ENCODE measurements at places on chromosomes 5 and 9.

GRCh38 chr9:27847380-27847779, 274.1 kb upstream of the C9orf72 start:
- no peak for DNase-seq

DNA sequence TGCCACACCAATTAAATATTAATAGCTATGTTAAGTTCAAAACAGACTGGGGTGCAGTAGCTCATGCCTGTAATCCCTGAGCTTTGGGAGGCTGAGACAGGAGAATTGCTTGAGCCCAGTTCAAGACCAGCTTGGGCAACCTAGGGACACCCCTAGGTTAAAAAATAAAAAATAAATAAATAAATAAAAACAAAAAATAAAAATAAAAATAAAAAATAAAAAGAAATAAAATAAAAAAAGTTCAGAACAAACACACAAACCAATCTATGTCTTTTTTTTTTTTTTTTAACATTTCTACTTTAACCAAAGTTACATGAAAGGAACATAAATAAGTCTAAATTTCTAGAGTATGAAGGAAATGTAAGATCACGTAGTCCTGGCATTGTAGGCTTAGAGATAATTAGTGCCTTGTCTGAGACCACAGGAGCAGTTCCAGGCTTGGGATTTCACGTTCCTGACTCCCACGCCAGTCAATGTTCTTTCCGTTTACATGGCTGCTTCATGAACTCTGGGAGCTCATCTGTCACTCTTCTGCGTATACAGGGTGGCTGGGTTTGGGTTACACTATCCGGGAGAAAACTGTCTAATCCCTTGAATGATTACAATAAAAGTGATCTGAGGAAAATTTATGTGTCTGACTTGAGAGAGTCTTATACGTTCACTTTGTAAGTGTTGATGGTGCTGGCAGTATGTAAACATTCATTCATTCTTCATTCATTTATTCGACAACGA, 85.2 kb downstream of the KIAA1958 start:
- no peak for DNase-seq

- no peak for DNase-seq
Measured at GRCh38 chr9:22483528-22484070, 37.0 kb downstream of the DMRTA1 start.

DNA sequence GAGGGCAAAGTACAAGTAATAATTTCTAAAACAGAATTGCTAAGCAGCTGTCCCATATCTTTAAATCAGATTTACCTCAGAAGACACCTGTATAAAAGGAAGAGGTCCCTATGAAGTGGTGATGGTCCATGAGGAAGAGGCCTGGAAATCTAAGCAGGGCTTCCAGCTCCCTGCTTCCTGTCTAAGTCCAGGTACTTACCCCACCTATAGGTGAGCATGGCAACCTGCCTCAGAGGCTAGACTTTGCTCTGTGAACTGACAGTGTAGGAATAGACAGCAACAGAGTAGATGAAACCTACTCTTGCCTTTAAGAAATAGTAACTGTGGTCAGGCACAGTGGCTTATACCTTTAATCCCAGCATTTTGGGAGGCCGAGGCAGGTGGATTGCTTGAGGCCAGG, 55.8 kb upstream of the ARRDC3 start:
- DNase-seq = no peak

- no peak for DNase-seq
Measured at GRCh38 chr9:105978826-105979225, 284.5 kb downstream of the TMEM38B start.

GRCh38 chr9:68538200-68538599, 2.5 kb downstream of the TMEM252 start:
- no peak for DNase-seq

- DNase-seq = peak; percentile 49
Measured at GRCh38 chr5:159552751-159553150, 222.5 kb upstream of the IL12B start.

DNA sequence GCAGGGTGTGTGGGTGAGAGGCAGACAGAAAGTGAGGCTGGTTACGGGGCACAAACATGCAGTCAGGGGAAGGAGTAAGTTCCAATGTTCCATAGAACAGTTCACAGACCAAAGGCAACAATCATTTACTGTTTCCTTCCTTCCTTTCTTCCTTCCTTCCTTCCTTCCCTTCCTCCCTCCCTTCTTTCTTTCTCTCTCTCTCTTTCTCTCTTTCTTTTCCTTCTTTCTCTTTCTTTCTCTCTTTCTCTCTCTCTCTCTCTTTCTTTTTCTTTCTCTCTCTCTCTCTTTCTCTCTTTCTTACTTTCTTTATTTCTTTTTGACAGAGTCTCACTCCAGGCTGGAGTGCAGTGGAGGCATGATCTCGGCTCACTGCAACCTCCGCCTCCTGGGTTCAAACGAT, 125.8 kb upstream of the LPCAT1 start:
- DNase-seq = no peak

DNA sequence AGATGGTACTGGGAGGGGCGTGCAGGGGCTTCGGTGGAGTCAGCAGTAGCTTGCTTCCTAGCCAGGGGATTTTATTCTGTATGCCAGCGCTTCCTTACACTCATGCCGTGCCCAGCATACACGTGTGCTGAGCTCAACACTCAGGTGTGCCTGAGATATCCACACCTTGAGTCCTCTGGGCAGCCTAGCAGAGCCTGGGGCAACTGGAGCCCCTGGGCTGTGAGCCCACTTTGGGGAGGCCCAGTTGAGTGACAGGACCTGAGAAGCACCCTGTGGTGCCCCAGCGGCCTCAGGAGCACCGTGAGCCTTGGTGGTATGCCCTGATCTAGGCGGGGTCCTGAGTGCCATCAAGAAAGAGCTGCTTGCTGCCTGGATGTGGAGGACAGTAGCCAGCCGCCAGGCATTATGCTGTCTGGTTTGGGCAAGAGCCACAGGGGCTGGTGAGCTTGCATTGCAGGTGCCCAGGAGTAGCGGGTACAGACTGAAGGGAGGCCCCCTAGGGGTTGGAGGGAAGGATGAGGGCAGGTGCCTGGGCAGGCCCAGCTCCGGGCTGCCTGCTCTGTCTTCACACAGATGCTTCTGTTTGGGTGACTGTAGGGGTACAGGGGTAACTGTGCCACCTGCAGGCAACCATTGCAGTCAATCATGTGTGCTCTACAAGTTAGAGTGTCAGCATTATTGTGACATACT, 42.9 kb downstream of the BNIP1 start:
- DNase-seq = no peak

DNA sequence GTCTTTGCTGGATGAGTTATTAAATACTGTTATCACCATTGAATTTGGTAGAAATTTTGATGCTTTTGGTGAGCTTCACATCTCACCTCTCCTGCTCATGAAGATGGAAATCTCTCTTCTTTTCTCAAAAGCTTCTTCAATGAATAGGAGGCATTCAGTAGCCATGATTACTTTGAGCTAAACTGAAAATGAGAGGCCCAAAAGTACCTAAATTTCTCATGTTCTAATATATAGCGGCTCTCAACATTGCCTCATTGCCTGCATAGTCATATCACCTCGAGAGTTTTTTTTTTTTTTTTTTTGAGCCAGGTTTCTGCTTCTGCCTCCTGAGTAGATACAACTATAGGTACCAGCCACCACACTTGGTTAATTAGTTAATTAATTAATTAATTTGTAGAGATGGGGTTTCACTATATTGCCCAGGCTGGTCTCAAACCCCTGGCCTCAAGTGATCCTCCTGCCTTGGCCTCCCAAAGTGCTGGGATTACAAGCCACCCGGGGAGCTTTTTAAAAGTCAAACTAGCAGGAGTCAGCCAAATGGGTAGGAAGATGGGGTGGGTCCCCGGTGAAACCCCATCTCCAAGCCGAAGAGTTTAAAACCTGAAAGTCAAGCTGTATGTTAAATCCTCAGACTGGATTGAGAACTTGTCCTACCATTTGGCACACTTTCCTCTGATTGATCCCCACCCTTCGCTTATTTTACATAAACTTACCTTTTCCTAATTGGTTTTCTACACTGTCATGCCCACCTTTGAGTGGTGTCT, 169.0 kb downstream of the DOCK2 start:
- no peak for DNase-seq

DNA sequence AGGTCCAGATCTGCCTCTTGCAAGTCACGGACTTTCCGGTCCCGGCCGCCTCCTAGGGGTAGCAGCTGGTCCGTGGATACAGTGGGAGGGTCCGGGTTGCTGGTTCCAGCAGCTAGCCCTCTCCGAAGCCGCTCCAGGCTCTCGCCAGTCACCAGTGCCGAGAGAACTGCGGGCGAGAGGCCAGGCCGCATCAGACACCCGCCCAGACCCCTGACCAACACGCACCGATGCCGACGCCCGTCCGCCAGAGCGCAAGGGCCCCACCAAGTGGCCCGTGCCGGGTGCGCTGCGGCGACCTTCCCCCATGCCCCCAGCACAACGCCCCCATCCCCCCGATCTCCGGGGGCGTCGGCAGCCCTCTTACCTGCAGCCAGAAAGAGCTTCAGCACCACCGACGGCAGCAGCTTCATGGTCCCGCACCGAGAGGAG, 470 bp downstream of the HBEGF start:
- no peak for DNase-seq

Data from AG04449 (cell line).